Stimulated activated CD8-positive, alpha-beta memory T cell treated with anti-CD3 and anti-CD28 coated beads, Interleukin-4, amount 100 ng/mL, for 4 hours (primary cell): ENCODE measurements at places on chromosomes 5 and 9.

GRCh38 chr9:96006296-96006879 is 130.9 kb downstream of the ERCC6L2 start:
- DNase-seq: no peak

DNA sequence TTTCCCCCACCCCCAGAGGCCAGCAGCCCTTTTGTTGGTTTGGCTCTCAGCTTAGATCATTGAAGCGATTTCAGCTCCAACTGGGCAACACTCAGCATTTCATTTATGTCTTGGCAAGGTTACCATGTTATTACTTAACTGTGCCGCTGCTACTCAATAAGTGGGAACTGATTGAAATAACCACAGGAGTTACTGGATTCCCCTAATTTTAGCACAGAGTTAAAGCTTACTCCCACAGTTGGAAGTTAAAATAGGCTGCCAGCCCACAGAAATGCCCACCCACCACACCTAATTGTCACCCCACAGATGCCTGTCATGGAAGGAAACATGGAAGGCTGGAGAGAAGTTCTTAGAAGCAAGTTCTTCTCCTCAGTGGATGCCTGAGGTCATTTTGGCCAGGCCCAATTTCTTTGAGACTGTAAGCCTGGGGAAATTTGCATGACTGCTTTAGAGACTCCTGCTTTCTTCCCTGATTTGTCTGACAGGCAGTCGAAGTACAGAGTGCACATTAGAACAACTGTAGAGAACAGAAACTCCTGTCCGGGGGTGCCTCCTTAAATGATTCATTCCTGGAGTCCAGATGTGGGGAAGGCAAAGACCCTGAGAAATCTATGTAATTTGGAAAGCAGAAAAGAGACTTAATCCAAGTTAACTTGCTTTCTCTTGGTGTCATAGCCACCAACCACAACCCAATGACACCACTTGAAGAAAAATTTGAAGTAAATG is 370.0 kb downstream of the ZSWIM6 start:
- no peak for DNase-seq

- no peak for DNase-seq
Observed at GRCh38 chr9:127049044-127049443, 73.4 kb downstream of the ANGPTL2 start.

DNA sequence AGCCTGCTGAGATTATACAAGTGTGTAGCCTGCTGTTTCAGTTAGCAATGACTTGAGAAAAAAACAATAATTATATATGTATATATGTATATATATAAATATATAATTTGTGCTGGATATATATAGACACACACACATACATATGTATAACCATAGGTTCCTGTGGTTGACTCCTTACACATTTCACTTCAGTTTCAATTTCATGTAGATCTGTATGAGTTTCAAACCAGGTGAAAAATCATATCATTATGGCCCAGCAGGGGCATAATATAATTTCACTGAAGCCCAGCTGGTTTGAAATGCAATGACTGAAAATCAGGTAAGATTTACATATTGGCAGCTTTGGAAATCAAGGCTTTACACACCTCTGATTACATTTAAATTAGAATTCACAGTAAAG is 690.4 kb upstream of the CDH18 start:
- no peak for DNase-seq

GRCh38 chr9:18360005-18360404 is 113.9 kb upstream of the ADAMTSL1 start:
- no peak for DNase-seq

GRCh38 chr9:100341889-100342288 is 10.9 kb downstream of the TEX10 start:
- DNase-seq: no peak

- DNase-seq: no peak
Observed at GRCh38 chr5:126274763-126275125, 148.5 kb upstream of the GRAMD2B start.

GRCh38 chr5:176677209-176677939 is 30.1 kb downstream of the TSPAN17 start:
- DNase-seq: no peak

- no peak for DNase-seq
Observed at GRCh38 chr5:84274585-84275468, 109.9 kb downstream of the EDIL3 start.

DNA sequence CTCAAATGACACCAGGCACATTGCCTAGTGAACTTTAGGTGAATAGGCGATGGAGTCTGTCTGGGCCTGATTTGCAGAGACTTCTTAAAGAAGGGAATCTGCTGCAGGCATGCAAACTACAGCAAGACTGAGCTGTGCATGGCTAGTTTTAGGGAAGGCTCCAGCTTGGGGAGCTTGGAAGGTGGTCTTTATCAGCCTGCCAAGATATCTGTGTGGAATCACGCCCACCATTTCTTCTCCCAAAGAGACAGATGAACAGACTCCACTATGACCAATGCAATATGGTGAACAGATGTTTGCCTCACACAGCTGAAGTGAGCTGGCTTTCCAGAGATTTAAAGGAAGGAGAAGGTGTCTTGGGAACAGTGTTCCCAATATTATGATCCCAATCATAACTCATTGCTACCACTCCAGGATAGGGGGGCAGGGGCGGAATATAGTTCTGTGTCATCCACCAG is 129.0 kb upstream of the HMHB1 start:
- DNase-seq: no peak

- no peak for DNase-seq
Observed at GRCh38 chr5:107466233-107466769, 204.4 kb downstream of the EFNA5 start.

GRCh38 chr5:52725065-52725746 is 62.5 kb upstream of the ITGA1 start:
- peak; percentile 19 for DNase-seq

- DNase-seq: no peak
Observed at GRCh38 chr5:42074353-42074752, 149.3 kb downstream of the FBXO4 start.

DNA sequence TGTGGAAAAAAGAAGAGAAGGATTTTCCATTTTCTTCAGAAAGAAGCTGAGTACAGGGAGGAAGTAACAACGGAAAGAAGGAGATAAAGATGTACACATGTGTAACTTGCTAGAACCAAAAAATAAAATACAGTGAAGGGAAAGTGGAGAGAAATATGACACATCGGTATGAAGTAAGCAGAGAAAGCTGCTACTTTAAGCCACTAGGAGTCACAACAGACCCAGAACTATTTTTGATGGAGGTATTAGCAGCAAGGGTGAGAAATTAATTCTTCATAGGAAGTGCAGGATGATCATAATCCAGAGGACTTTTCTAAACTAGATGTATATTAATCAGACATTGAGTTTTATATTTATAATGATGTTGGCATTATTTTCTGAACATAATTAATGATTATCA is 88.5 kb downstream of the FAM174A start:
- DNase-seq: no peak
